ENCODE measurements at places on chromosomes 5 and 9. TPM values are rescaled to one million over a fixed set of nuclear protein-coding genes. Genes with fewer than 3 reads are reported as not detected.

The F2RL1 gene
- total RNA-seq: 6.5 TPM

The WNT8A gene
- not detected for total RNA-seq

The SPOCK1 gene
- total RNA-seq: 32.9 TPM

The ACTBL2 gene
- total RNA-seq: not detected

The LHX3 gene
- not detected for total RNA-seq

The FAM221B gene
- not detected for total RNA-seq

The ENHO gene
- total RNA-seq: 4.5 TPM

The FGF1 gene
- total RNA-seq: not detected

The MARCHF3 gene
- 10.3 TPM for total RNA-seq

The PCDHGC5 gene
- total RNA-seq: 1.2 TPM

The RNF180 gene
- 10.9 TPM for total RNA-seq

The FGF10 gene
- 2.7 TPM for total RNA-seq

The ABLIM3 gene
- 0.27 TPM for total RNA-seq

The SGCD gene
- total RNA-seq: 5.9 TPM

The TGFBI gene
- total RNA-seq: 3.8 TPM

The IFNA21 gene
- not detected for total RNA-seq

The SPATA31C1 gene
- total RNA-seq: not detected

The PDE6A gene
- total RNA-seq: not detected

The CCL28 gene
- not detected for total RNA-seq

The SLC23A1 gene
- total RNA-seq: 0.48 TPM

The SPAAR gene
- total RNA-seq: not detected

The COL15A1 gene
- not detected for total RNA-seq

The NINJ1 gene
- 39.5 TPM for total RNA-seq

The SURF2 gene
- total RNA-seq: 15.8 TPM

The TMEM38B gene
- 19.3 TPM for total RNA-seq

The STC2 gene
- total RNA-seq: 20.2 TPM

The MAMDC4 gene
- 40.0 TPM for total RNA-seq

The INSL4 gene
- total RNA-seq: not detected

The RELL2 gene
- 6.7 TPM for total RNA-seq

The KIF2A gene
- 69.3 TPM for total RNA-seq

The BAAT gene
- total RNA-seq: 0.36 TPM

The PDE8B gene
- total RNA-seq: 4.0 TPM

The SLC46A2 gene
- total RNA-seq: not detected

The GPX8 gene
- total RNA-seq: 38.8 TPM

The TXNDC8 gene
- total RNA-seq: not detected

The UCK1 gene
- total RNA-seq: 32.4 TPM

The RLN1 gene
- 0.91 TPM for total RNA-seq

The PCDHB14 gene
- 7.9 TPM for total RNA-seq

The LCN9 gene
- total RNA-seq: 0.57 TPM

The FGD3 gene
- 12.0 TPM for total RNA-seq
